ENCODE measurements at places on chromosomes 7 and 10.

- DNase-seq: no peak
Observed at GRCh38 chr7:6015917-6016652, 7.0 kb downstream of the AIMP2 start.

DNA sequence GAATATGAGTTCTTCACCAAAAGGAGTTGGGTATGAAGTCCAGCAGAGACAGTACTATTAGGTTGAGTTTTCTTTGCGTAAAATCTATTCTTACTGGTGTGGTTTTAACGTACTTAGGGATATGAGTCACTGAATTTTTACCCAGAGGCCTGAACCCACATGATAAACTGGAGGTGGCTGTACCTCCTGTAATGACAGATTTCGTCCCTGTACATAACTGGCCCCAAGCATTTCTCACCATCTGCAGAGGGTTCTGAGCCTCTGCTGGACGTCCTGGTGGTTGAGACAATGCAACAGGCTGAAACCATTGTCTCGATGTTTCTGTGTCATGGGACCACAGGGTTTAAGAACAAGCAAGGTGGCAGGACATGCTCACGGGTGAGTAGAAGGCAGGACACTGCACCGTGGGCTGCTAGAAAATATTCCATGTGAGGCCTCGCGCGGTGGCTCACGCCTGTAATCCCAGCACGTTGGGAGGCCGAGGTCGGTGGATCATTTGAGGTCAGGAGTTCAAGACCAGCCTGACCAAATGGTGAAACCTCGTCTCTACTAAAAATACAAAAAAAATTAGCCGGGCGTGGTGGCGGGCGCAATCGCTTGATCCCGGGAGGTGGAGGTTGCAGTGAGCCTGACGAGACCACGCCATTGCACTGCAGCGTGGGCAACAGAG, 233.9 kb downstream of the DNAJB6 start:
- DNase-seq: no peak

- DNase-seq: no peak
Observed at GRCh38 chr7:49774459-49775064, 1.1 kb downstream of the VWC2 start.

- DNase-seq: no peak
Observed at GRCh38 chr7:101021703-101022102, 1.8 kb downstream of the MUC17 start.

- DNase-seq: no peak
Observed at GRCh38 chr7:44955733-44956132, 23.1 kb downstream of the MYO1G start.

DNA sequence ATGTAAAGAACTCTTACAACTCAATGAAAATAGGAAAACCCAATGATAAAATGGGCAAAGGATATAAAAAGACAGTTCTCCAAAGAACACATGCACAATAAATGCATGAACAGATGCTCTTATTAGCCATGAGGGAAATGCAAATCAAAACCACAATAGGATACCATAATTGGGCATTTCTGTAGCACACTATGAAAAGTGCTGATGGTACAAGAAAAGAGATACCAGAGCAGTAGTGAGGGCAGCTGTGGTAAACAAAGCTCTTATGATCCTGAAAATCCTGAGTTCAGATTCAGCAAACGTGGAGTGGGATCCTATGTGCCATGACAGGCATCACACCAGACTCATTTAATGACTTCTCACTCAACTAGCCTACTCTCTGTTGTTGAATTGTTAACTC, 96.7 kb upstream of the SLC25A13 start:
- no peak for DNase-seq

GRCh38 chr10:69759641-69760040, 42.1 kb upstream of the COL13A1 start:
- DNase-seq: no peak

- no peak for DNase-seq
Observed at GRCh38 chr10:12908773-12909172, 92.7 kb downstream of the CCDC3 start.

- peak; percentile 31 for DNase-seq
Observed at GRCh38 chr7:84058311-84059076, 136.1 kb downstream of the SEMA3A start.

DNA sequence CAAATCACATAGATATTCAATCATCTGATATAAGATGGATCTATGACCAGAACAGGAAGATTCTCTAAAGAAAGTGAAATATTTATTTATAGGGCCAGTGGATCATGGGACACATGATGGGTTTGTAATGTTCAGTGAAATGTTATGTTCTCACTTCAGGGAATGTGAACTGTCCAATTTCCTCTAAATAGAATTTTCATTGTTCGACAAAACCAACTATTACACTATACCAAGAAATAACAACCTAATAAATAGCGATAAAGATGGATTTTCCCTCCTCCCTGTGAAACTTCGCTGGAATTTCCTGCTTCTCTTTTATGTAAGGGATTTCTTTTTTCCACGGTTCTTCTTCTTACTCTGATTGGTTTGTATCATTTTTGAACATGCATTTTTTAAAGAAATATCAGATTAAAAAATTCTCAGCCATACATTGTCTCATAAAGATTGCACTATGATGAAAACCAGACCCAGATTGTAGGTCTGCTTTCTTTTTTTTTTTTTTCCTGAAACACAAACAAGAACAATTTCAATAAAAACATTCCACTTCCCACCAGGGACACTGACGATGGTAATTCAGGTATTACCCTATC, 139.8 kb upstream of the ZEB1 start:
- DNase-seq: no peak

DNA sequence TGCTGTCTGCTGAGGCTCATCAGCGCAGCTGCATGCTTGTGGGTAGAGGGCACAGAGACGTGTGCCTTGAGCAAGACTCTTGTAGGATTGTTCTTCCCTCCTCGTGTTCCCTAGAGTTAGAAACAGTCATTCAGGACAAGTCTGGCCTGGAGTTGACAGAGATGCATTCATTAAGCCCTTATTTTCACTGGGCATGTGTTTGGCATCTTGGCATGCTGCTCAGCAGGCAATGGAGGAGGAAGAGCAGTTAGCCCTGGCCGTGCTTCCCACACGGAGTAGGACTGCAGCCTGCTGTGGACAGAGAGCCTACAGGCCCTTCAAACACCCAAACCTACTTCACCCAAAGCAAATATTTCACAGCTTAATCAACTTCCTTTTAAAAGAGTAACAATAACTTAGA, 73.0 kb upstream of the GJD4 start:
- DNase-seq: no peak

DNA sequence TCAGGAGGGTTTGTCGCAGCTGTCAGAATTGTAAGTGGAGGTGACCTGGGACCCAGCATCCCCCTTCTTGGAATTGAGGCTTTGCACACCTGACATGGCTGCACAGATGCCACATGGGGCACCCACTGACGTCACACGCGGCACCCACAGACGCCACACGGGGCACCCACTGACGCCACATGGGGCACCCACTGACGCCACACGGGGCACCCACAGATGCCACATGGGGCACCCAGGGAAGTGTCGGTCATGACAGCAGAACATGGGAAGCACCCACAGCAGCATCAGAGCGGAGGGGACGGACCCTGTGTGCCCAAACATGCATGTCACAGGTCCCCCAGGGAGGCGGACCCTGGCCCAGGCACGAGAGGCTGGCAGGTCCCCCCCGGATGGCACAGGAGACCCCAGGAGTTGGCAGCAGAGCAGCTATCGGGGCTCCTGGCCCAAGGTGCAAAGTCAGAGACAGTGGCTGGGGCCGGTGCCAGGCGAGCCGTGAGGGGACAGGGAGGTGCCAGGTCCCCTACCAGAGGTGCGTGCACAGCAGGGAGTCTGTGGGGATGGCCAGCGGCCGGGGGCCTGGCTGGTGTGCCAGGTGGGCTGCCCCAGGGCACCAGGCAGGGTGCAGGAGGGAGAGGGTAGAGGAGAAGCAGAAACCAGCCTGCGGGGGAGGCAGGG, 21.1 kb downstream of the KNDC1 start:
- no peak for DNase-seq

GRCh38 chr7:131564640-131565039, 8.2 kb upstream of the PODXL start:
- no peak for DNase-seq

GRCh38 chr10:22321156-22321923, 441 bp downstream of the BMI1 start:
- DNase-seq: no peak

DNA sequence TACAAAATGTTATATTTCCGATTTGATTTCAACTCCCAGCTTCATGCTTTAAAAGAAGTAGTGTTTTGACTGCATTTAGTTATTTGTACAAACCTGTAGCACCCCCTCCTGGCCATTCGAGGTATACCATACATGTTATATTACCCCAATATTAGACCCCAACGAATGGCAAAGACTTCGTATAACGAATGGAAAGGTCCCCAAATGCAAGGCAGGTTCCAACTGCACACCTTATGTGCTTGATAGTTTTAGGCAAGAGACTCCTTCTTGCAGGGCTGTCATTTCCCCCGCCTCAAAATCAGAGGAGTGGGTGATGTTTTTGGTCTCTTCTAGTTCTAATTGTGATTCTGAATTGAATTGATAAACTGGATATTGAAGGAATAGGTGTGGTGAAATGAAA, 101.1 kb upstream of the TARP start:
- peak; percentile 36 for DNase-seq

DNA sequence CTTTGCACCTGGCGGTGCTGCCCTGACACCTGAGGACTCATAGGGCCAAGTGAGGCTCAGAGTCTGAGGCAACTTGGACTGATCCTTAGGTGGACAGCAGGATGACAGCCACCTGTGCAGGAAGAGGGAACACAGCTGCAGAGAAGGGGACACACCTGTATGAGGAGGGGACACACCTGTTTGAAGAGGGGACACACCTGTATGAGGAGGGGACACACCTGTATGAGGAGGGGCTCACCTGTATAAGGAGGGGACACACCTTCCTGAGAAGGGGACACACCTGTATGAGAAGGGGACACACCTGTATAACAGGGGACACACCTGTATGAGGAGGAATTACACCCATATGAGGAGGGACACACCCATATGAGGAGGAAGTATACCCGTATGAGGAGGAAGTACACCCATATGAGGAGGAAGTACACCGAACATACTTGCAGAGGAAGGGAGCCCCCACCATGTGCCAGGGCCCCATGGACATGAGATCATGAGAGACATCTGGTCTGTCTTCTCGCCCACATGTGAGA, 285.9 kb downstream of the ADARB2 start:
- no peak for DNase-seq

DNA sequence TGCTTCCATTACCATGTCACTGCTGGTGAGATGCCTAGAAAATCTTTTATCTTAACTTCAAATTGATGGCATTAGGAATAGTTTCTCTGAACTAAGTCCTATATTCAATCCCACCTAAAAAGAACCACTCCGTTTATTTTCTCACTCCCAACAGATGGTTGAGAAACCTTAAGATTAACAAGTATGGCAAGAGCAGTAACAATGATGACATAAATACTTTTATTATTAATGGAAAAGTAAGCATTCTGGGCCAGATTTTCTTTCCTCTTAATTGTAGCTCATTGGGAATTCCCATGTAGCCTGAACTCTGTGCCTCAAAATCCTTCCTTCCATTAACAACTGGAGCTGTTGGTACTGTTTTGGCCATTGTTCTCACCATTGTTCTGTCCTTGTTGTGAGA, 21.1 kb upstream of the FAM13C start:
- DNase-seq: no peak

GRCh38 chr10:46079831-46080585, 33.9 kb upstream of the MSMB start:
- DNase-seq: no peak

- DNase-seq: no peak
Observed at GRCh38 chr10:122689146-122689820, 10.4 kb downstream of the C10orf120 start.

DNA sequence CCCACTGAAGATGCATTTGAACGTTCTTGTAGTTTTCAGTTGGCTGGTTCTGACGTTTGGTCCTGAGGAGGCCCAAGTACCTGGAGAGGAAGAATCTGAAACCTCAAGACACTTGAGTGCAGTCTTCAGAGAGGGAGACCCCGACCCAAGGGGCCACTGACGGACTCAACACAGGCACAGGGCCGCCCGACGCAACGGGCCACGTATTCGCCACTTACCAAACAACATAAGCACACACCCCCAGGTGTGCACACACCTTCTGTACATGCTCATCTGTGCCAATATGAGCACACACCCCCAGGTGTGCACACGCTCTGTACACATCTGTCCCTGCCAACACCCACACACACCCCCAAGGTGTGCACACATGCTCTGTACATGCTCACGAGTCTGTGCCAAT, 68.5 kb downstream of the DIP2C start:
- DNase-seq: no peak

DNA sequence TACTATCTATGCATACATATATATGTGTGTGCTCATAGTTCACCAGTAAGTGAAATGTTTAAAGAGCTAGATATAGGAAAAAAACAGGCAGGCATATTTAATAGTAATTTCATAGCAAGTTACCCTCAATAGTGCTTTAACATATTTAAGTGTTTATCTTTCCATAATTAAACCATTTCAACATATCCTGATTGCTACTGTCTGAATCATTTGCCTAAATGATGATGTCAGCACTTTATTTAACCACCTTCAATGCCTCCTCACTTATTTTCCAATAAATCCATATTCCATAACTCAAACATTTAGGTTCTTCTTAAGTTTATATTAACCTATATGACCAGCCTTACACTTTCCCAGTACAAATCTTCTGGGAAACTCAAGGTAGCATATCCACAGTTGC, 601.1 kb downstream of the ARL4A start:
- no peak for DNase-seq

DNA sequence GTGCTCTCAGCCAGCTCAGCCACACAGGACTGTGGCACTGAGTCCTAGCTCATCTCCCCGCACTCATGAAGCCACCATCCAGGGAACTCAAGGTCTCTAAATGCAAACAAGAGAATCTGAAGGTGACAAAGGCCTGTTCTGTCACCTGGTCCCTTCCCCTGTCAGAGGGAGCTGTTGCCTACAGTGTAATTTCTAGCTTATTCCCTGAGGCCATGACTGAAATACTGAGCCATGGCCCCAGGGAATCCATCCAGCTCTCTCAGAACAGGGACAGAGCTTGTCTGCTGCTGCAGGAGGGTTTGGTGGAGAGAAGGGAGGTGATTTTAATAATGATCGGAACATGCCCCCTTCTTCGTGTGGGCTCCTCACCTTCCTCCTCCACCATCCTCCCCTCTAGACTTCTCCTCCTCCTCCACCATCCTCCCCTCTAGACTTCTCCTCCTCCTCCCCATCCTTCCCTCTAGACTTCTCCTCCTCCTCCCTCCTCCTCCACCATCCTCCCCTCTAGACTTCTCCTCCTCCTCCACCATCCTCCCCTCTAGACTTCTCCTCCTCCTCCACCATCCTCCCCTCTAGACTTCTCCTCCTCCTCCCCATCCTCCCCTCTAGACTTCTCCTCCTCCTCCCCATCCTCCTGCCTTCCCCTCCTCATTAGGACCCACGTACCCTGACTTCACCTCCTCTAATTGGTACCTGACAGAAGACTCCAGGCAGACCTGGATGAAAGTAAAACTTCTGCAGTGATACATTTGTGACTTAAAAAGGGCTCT, 338.0 kb upstream of the MKI67 start:
- peak; percentile 15 for DNase-seq

- DNase-seq: peak; percentile 91
Observed at GRCh38 chr7:104791080-104791479, 222.9 kb upstream of the KMT2E start.

DNA sequence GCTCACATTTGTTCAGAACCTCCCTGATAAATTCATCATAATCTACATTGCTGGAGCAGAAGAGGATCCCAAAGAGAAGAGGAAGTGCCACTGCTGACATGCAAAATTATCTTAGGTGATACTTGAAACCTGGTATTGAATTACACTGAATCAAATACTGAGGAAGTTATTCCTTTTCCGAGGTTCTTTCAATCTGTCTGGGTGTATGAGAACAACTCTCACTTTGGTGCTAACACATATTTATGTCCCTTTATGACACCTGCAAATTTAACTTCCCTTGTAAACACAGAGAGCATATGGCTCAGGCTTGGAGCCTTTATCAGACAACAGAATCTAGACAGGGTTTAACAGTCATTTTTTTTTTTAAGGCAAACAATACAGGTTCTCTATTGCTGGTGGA, 131.4 kb downstream of the SRPK2 start:
- DNase-seq: no peak
